ENCODE measurements at places on chromosomes 12 and 14.

DNA sequence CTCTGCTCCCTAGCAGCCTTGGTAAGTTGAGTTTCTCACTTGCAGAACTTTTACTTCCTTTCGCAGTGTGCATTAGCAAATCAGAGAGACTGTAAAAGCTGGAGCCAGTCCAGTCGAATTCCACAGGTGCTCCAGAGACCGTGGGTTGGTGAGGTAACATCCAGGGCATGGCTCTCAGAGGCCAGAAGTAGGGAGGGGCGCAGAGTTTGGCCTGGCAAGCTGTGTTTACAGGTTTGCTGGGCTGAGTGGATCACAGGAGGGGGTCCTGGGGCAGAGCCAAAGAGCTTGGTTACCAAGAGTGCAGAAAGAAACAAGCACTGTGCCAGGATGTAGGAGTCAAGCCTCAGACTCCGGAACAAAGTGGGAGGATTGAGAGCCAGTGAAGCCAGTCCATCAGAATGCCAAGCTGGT is 10.2 kb upstream of the BHLHE41 start:
- no peak for DNase-seq

- DNase-seq: no peak
These were observed 275.3 kb downstream of the EGLN3 start for GRCh38 chr14:33675415-33676130.

GRCh38 chr14:99357151-99357915 is 85.3 kb upstream of the BCL11B start:
- no peak for DNase-seq

GRCh38 chr12:20513189-20513588 is 144.9 kb downstream of the PDE3A start:
- no peak for DNase-seq

- no peak for DNase-seq
These were observed 154.6 kb upstream of the AEBP2 start for GRCh38 chr12:19284658-19285057.

GRCh38 chr14:57930241-57930975 is 64.5 kb upstream of the SLC35F4 start:
- no peak for DNase-seq

- no peak for DNase-seq
These were observed 21.8 kb upstream of the SMCO2 start for GRCh38 chr12:27424631-27425230.

GRCh38 chr12:32533971-32534590 is 134.7 kb downstream of the FGD4 start:
- DNase-seq: no peak

DNA sequence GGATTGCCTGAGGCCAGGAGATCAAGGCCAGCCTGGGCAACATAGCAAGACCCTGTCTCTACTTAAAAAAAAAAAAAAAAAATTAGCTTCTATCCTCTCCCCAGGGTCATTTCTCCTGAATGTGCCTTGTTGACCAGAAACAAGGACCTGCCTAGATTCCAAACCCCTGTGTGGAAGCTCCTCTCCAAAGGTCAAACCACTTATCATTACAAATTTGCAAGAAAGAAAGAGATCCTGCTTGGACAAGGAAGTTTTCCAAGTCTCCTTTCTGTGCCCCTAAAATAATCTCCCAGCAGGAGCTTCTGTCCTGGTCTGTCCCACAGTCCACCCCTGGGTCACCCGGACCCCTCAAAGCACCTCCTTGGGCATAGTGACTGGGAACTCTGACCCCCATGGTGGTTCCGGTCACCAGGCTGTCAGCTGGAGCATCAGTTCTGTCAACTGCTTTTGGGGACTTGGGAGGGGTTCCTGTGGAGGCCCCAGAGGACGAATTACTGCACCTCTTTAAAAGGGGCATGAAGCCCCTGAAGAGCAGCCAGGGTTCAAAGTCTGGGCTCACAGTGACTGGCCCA is 38.4 kb downstream of the ACTN1 start:
- no peak for DNase-seq

DNA sequence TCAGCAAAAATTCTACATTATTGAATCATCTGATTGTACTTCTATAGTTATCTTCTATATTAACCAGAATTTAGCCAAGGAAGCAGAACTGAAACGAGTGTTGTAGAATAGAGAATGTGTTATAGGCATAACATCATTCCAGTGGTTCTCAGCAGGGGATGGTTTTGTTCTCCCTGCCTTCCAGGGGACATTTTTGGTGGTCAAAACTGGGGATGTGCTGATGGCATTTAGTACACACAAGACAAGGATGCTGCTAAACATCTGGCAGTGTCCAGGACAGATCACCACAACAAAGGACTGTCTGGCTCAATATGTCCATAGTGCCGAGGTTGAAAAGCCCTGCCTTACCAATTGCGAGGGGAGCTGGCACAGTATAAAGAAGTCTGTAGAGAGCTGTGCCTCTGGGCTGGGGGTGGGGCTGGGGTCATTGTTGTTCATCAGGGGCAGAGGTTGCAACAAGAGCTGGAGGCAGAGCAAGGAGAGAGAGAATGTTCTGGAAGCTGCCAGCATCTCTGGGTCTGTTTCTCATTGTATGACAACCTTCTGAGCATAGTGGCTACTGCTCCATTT is 1472.8 kb downstream of the AACS start:
- DNase-seq: no peak

Data from cortex of kidney (tissue), 1 donor.